ENCODE measurements at places on chromosomes 3 and 15.

GRCh38 chr15:25712192-25712960 lies 150.8 kb downstream of the ATP10A start:
- no peak for DNase-seq

- no peak for DNase-seq
Observed at GRCh38 chr3:66396888-66397287, 103.9 kb downstream of the LRIG1 start.

DNA sequence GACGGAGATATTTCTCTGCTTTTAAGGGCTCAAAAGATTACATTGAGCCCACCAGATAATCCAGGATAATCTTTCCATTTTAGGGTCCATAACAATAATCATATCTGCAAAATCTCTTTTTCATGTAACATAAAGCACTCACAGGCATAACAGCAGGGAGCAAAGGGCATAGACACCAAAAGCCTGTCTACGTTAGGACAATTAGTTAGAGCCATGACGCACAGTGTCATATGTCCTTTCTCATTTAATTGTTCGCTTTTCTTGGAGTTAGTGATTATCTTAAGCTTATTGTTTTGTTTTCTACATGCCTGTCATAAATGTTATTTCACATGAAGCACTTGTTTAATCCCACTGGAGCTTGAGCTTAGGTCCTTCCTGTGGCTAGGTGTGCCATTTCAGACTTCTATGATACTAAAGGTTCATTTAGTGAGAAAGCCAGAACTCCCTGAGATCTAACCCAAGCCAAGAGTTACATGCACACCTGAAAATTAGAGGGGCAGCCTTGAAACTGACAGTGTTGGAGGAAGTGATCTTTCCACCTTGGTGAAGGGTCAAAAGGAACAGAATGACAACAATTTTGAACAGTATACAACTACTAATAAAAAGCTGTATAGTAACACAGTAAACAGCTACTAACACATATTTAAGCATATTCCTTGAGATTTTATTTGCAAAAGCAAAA lies 11.7 kb upstream of the HHATL start:
- no peak for DNase-seq

- DNase-seq: no peak
Observed at GRCh38 chr3:27696906-27697305, 25.2 kb downstream of the EOMES start.

All from activated T-helper 1 cell treated with anti-CD3 and anti-CD28 coated beads, Interleukin-12 subunit alpha, Interleukin-12 subunit beta, Interleukin-2, Interleukin-4 antibody, amounts not matched to agents 30 ng/mL and 10 ng/mL and 1 ng/mL, durations not matched to agents 14 hours and 24 hours and 36 hours (primary cell).